T-helper 17 cell (primary cell): ENCODE measurements at places on chromosomes 12 and 14.

- no peak for DNase-seq
These were observed 13.4 kb upstream of the DEGS2 start for GRCh38 chr14:100172811-100173210.

GRCh38 chr12:132866251-132866828, 21.1 kb downstream of the CHFR start:
- no peak for DNase-seq

DNA sequence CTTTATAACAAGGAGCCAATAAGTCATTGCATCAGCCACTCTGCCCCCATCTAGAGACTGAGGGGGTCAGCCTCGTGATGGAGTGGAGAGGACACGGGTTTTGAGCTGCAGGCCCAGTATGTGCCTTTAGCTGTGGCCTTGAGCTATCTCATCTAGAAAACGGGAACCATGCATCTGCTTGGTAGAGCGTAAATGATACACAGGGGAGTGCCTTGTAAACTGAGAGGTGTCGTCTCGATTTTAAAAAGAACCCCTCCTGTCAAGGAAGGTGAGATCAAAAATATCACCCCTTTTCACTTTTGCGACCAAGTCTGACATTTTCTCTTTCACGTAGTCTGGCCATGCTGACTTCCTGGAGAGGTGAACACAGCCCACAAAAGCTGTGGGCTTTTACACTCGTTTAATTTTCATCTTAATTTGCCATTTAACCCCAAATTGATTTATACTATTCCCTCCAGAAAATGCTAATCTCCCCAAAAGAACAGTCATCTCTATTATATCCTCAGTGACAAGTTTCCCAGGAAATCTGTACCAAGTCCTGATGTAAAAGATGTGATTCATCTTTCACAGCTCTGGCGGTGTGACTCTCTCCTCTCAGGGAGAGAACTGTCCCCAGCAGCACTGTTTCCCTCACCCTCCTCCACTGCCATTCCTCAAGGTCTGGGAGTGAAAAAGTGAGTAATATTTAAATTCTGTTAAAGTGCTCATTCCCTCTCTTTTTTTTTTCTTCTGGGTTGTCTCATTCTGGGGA, 30.6 kb downstream of the VCPKMT start:
- no peak for DNase-seq

DNA sequence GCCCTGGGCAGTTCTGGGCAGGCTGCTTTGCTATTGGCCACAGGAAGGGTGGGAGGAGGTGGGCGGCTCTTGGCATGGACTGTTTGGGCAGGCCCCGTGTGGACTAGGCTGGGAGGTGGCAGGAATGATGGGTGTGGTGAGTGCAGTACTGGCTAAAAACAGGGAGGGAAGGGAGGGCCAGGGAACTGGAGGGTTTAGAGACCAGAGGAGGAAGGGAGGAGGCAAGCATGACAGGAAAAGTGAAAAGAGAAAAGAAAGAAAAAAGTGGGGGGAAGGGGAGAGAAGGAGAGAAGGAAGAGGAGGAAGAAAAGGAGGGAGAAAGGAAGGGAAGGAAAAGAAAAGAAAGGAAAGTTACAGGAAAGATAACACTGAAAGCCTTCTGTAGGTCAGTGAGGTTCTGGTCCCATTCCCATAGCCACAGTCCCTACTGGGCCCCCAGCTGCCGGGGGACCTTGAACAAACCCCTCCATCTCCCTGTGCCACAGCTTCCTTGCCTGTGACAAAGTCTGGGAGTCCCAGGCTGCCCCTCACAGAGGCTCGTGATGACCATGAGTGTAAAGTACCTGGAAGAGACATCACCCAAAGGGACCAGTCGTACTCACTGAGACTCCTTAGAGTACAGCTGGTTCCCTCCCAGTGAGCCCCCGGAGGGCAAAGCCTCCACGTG, 1.1 kb upstream of the C14orf132 start:
- DNase-seq = no peak

GRCh38 chr14:41606282-41606531, 469 bp upstream of the LRFN5 start:
- no peak for DNase-seq
